LoVo (cell line): ENCODE measurements at places on chromosomes 3 and 15.

- DNase-seq = no peak
Observed at GRCh38 chr3:129207479-129207878, 23.8 kb upstream of the CNBP start.

DNA sequence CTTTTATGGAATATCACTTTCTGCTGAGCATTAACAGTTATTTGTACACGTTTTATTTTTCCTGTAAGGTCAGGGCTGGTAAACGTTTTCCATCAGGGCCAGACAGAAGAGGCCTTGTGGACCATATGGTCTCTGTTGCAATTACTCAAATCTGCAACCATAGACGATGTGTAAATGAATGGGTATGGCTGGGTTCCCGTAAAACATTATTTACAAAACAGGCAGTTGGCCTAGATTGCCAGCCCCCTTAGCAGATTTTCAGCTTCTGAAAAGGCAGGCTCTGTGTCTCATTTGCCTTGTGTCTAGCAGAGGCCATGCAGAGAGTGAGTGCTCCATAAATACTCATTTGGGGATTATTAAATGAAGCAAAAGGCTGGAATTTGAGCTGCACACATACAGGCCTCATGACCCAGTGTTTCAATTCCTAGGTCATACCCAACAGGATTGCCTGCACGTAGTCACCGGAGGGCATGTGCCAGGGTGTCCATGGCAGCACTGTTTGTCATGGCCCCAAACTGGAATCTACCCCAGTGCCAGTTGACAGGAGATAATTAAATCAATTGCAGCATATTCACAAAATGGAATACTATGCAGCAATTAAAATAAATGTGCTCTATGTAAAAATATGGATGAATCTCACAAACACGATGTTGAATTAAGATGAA is 51.3 kb downstream of the GPD1L start:
- DNase-seq = no peak

GRCh38 chr3:10160925-10161324 is 3.8 kb upstream of the IRAK2 start:
- no peak for DNase-seq

GRCh38 chr3:174169736-174170135 is 689.4 kb upstream of the NAALADL2 start:
- no peak for DNase-seq

- DNase-seq = no peak
Observed at GRCh38 chr3:58117561-58118181, 93.1 kb downstream of the DNASE1L3 start.

DNA sequence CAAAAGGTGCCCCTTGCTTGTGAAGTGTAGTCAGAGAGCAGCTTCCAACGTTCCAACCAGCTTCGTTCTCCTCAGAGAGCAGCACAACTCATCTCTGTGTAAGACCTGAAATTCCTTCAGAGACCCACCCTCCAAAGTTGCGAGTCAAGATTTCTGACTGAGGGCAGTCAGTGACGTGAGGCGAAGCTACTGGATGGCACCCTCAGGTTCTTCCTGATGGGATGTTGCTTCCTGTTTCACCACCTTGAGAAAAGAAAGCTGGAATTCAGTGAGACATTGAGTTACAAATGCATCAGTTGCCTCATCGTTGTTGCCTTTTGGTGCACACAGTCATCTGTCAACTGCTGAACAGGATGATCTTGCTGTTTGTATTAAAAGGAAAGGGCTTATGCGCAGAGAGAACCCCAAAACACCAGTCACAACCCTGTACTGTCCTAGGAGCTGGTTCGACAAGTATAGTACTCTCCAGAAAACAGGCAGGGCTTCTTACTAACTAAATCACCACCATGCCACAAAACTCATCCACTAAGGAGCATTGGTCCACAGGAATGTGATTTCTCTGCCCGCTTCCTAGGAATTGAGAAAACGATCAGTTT is at the start of gene CERS3:
CERS3 (minus strand) TSS at position 118 of the 596 bp plus-strand sequence. CDS start 27,101 bp downstream, outside the sequence.
- no peak for DNase-seq

DNA sequence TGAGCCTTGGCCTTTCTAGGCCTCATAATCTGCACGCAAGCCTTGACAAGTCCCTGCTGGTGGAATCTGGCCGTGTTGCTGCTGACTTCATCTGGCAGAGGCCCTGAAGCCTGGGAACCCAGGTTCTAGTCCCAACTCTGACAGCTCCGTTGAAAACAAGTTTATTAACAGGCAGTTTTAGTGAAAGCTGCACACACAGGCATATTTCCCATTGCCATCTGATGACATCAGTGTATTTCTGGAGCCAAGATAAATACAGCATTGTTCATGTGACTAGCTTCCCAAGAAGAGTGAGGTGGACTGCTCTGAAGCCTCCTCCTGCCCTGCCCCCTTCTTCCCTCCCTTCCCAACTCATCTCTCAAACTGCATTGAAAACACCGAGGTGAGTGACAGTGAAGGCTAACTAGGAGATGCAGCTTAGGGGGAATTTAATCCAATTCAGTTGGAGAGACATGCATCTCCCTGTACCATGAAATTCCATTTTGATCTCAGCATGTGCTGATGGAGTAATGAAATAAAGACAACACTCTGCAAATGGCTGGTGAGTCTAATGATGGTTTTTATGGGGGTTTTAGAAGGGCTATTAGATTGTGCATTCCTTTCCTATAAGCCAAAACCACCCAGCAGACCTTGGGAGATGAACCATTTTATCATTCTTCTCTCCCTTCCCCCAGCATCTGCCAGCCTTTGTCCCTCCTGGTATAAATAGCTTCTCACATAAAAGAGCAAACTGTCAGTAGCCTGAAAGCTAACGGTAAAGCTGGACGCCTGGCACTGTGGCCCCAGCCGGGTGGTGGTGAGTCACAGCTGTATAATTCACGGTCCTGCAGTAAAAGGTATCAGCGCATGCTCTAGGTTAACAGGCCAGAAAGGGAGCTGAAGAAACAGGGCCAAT is 38.0 kb downstream of the PRICKLE2 start:
- DNase-seq = peak; percentile 39

- no peak for DNase-seq
Observed at GRCh38 chr3:139935016-139935865, at the start of gene CLSTN2. TSS of gene CLSTN2 (plus strand) at chr3:139935185.

DNA sequence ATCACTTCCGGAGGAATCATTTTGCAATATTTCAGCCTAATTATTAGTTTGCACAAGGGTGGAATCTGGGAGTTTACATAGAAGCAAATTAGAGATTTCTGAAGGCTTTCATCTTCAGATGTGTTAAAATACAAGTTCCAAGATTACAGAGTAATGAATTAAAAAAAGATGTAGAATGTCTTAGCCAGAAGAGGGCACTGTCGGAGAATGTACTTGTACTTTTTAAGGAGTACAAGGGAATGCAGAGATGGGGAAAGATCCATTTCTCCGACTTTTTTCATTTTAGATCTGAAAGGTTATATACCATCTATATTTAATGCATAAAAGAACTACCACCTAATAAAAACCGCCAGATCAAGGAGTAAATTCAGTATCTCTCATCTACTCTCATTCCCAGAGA is 43.1 kb upstream of the WDR5B start:
- DNase-seq = no peak

- no peak for DNase-seq
Observed at GRCh38 chr3:187773233-187774184, 28.2 kb upstream of the BCL6 start.

DNA sequence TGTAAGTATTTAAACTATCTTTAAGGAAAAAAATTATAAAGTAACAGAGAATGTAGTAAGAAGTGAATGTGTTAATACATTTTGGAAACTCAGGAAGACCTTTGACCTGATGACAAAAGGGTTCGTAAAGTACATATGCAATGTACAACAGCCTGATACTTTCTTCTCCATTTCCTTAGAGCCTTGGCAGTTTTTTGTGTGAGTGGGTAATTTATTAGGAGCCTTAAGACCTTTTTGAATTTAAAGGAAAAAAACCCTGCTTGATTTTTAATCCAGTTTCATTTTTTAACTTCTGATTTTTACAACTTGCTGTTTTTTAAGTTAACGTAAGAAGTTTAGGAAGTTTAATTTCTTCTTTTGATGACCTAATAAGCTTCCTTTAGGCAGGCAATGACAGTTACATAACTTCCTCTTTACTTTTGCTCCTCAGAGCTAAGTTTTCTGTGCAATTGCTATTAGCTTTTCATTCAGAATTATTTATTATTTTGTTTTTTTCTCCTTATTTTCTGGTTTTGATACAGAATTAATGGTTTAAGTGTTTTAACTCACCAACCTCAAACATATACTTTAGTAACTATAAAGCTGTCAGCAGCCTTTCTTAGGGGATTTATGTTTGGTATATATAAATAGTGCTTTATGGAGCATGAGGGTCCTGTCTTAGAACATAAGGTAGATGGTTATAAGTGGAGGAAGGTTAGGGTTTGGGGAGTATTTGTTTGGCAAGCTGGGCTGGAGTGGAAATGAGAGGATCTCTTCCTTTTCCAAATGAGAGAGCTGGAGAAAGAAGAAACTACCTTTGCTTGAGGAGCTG is 35.2 kb downstream of the ARMC8 start:
- DNase-seq = no peak

GRCh38 chr3:197539651-197540051 is 16.1 kb downstream of the BDH1 start:
- DNase-seq = no peak

- DNase-seq = no peak
Observed at GRCh38 chr3:122974764-122975162, 52.8 kb downstream of the SEMA5B start.

GRCh38 chr3:64878362-64878761 is 190.6 kb upstream of the ADAMTS9 start:
- DNase-seq = peak; percentile 10

DNA sequence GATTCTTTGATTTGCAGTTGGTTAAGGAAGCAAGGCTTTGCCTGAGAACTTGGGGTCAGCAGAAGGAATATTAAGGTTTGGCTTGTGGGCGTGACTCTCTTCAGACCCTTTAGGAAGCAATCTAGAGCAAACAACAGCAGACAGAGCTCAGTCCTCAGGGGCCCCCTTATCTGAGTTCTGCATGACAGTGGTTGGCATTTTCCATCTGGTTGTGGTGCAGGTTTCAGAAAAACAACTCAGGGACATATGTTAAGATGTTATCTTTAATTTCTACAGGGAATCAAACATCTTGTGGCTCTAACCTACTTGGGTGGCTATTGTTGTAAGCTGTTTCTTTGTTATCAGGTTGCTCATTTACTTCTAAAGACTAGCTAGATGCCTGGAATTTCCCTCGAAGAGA is 141.4 kb downstream of the VPS8 start:
- no peak for DNase-seq

DNA sequence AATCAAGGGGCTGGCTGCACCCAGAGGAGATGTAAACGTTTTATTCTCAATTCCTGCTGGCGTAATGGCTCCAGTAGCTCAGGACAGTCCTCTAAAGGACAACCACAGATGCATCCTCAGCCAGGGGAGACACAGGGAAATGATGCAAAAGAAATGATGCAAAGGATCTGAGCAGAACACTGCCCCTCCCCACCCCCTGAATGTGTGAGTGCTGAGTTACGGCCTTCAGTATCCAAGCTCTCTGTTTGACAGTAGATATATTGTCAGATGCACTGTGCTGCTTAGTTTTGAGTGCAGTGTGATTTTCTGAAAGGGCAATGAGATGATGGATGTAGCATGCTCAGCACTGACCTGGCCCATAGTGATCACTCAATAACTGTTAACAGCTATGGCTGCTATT is 41.4 kb upstream of the CTDSPL start:
- DNase-seq = no peak

GRCh38 chr3:102183186-102183585 is 251.6 kb upstream of the ZPLD1 start:
- DNase-seq = no peak

GRCh38 chr15:37019479-37020433 is 80.6 kb downstream of the MEIS2 start:
- DNase-seq = peak; percentile 9

- no peak for DNase-seq
Observed at GRCh38 chr3:44926172-44926571, 49.8 kb downstream of the ZDHHC3 start.

DNA sequence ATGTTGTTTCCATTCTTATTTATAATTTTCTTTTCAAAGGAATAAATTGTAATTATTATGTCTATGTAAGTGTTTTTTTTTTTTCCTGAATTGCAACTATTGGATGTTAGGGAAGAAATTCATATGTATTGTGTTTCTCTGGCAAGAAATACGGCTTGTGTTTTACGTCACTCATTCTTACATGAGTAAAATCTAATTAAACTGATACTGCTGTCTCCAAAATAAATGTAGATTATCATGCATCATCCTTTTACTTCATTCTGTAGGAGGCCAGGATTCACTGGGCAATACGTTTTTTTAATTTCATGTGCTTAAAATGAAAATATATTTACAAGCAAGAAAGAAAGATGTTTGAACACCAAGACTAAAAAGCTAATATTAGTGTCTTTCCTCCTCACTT is 590.8 kb downstream of the OTOL1 start:
- DNase-seq = no peak

- no peak for DNase-seq
Observed at GRCh38 chr3:158731486-158731885, 771 bp downstream of the RARRES1 start.

DNA sequence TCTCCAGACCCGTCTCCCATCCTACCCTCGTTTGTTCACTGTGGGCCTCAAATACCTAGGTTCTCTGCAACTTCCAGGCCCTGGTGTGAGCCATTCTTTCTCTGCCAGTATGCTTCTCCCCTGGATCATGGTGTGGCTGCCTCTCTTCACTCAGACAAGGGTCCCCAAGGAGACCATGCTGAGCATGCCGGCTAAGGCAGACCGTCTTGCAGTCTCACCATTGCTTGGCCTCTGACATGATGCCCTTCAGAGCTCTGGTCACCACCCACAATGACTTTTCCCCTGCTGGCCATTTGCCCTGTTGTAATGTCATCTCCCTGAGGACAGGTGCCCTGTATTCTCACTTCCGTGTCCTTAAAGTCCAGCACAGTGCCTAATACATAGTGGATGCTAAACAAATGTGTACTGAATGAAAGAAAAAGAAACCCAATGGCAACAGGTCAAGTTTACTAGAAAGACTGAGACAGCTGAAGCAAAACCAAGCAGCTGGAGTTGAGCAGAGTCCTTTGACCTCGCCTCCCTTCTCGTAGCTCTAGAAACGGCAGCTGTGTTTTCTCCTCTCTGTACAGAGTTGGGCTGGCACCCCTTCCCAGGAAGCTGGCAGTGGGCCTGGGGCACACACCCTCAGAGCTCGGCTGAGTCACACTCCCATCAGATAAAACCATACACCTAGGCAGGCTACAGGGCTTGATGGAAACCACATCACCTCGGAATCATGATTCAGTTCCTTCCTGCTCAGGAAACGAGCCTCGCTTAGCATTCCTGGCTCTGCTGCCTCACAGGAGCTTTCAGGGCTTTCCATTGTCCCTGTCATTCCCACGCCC is 8.6 kb downstream of the TLR9 start:
- peak; percentile 94 for DNase-seq

- no peak for DNase-seq
Observed at GRCh38 chr3:143095813-143096212, 23.8 kb upstream of the CHST2 start.

DNA sequence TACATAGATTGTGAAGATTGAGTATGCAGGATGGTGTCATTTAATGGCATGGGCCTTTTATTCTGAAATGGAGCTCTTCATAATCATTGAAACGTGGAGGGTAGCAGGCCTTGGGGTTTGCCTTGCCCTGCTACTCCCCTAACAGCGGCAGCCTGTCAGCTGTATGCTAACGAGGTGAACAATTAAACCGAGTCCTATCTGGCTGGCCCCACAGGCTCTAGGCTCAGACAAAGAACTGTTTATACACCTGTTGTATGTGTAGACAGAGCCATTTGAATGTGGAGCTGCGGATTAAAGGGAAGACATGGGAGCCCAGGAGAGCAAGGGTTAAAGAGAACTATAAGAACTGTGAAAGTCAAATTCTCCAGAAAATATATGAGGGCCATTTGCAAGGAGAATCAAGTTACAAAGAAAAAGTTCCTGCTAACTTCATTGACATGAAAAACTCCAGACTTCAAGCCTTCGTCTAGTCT is 116.7 kb upstream of the CGNL1 start:
- DNase-seq = no peak

GRCh38 chr3:194205675-194206133 is 69.8 kb downstream of the HES1 start:
- no peak for DNase-seq
